Activated T-cell treated with anti-CD3 and anti-CD28 coated beads, Interleukin-2, amount 50 U/mL, for 4 hours (primary cell): ENCODE measurements at places on chromosomes 11 and 22.

GRCh38 chr11:130448416-130449309 is at the start of gene ADAMTS15:
TSS of gene ADAMTS15 (plus strand) at chr11:130448645. CDS start at chr11:130448974, 329 bp downstream.
- no peak for DNase-seq

- DNase-seq: no peak
Observed at GRCh38 chr11:44437122-44437521, 127.2 kb upstream of the ALX4 start.

- DNase-seq: no peak
Observed at GRCh38 chr11:114310095-114310494, 13.9 kb downstream of the NNMT start.

DNA sequence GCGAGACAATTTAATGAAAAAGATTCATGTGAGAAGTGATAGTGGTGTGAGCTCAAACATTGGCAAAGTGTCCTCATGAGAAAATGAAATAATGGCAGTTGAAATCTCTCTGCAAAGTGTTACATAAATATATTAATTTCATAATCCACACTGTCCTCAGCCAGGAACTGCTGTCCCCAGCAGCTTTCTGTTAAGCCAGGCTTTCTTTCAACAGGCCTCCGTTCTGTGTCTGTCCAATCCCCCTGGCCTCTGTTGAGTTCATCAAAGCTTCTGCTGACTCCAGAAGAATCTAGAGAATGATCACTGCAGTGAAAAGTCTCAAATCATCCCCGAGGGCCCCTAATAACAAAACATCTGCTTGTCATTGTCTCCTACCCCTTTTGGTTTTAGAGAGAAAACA is 10.0 kb upstream of the ASCC2 start:
- no peak for DNase-seq

DNA sequence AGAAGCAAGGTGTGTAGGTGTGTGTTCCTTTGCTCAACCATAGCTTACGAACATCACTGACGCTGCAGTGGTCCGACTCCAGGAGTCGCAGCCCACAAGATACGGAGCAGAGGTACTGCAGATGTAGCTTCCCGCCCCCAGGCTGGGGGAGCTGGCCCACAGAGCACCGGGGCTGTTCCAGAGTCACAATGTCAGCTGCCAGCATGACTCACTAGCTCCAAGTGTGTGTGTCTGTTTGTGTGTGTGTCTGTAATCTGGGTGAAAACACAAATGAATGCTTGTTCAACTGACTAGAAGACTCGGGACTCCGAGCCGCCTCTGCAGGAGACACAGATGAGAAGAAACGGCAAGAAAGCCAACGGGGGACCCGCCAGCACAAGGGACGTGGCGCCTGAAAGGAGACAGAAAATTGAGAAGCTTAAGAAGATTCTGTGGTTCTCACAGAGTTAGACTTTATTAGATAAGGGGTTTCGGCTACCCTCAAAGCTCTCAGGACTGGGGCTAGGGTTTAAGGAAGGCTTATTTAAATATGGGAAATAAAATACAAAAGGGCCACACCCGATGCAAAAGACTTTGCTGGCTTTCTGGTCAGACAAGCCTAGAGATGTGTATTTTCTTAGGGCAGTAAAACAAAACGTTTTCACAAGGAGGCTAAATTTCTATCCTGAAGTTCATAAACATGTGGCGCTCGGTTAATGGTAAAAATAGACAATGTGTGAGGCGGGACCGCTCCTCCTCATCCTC is 10.7 kb downstream of the VSIG10L2 start:
- DNase-seq: no peak

GRCh38 chr11:19874266-19874665 is 161.6 kb downstream of the NAV2 start:
- DNase-seq: no peak

DNA sequence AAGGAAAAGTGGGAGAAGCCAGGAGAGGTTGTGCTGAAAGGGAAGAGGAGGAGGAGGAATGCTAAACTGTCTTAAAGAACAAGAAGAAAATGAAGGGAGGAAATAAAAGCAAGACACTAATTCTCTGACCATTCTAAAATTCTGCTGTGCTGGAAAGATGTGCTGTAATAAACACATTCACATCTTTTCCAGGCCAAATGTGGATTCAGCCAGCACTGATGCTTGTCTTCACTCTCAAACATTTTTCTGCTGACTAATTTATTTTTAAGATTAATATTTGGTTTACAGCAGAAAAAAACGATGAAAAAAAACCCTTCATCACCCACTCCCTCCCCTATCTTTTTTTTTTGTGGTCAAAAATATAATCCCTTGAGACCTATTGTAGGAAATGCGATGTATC is 223.6 kb downstream of the SWAP70 start:
- no peak for DNase-seq
